ENCODE measurements at places on chromosomes 3 and 15.

DNA sequence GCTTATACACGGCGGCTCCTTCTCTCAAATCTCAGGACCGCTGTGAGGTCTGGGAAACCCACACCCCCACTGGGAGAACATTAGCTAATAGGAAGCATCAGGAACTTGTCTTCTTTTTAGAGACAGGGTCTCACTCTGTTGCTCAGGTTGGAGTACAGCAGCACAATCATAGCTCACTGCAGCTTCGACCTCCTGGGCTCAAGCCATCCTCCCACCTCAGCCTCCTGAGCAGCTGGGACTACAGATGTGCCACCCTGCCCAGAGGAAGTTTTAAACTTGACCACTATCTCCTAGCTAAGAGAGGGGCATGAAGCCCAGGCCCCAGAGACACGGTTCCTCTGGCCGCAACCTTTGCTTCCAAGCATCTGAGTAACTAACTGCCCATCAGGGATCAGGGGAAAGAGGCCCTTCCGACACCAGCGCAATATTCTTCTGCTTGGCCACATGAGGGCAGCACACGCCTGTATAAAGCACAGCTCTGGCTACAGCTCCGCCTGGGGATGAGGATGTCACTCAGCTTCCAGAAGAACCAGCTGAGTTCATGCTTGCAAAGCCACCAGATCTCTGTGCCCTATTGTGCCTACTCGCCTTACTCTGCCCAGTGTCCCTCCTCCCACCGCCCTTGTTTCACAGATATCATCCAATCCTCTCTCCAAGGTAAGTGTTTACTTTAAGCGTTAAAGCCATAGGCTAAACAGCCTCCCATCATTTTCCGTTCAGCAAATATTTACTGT lies 57.6 kb upstream of the SLC6A11 start:
- DNase-seq, result no peak

- DNase-seq, result no peak
These were observed 518.2 kb downstream of the CADM2 start for GRCh38 chr3:85476891-85477495.

- no peak for DNase-seq
These were observed 31.6 kb downstream of the MESD start for GRCh38 chr15:80957976-80958375.

GRCh38 chr3:152446495-152446894 lies 177.8 kb downstream of the MBNL1 start:
- no peak for DNase-seq

DNA sequence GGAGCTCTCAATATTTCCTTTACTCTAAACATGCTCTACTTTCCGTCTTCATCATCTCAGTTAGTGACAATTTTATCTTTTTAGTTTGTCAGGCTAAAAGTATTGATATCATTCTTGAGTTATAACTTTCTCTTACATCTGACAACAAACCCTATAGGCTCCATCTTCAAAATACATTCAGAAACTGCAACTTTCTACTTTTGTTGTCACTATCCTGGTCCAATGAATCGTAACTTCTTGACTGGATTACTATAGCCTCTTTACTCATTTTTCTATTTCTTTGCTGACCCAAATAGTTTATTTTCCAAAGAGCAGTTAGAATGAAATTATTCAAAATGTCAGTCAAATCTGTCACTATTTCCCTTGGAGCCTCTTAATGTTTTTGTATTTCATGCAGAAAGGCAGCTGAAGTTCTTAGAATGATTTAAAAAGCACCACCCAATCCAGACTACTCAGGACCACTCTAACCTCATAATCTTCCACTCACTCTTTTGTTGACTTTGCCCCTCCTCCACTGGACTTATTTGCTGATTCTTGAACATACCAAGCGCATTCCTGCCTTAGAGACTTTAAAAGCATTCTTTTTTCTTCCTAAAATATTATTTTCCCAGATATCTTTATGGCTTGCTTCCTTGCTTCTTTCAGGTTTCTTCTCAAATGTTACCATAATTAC lies 119.9 kb upstream of the CBLB start:
- no peak for DNase-seq

- no peak for DNase-seq
These were observed 1.2 kb upstream of the STT3B start for GRCh38 chr3:31531452-31531991.

- no peak for DNase-seq
These were observed 666.7 kb upstream of the CADM2 start for GRCh38 chr3:84292128-84292527.

DNA sequence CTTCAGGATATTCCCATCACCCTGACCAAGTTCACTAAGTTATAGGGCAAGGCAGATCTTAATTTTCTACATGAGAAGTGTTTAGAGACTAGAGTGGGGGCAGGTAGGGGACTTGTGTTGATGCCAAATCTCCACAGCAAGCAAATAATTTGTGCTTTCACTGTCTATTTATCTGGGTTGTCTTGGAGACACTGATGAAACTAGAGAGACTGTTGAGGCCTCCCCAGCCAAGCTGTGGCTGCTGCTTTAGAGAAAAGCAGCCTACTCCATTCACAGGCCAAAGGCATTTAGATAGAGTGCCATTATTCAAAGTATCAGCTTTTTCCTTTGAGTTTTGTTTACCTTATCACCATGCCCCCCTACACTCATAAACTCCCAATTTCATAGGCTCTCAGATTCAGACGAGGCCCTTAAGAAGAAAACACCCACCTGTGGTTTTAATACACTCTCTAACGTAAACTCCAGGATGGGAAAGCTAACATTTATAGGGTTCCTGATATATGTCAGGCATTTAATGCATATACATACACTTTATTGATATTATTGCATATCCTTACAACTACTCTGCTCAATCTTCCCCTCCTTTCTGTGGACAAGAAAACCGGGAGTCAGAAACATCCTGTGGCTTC lies 130.4 kb upstream of the FOXB1 start:
- no peak for DNase-seq

GRCh38 chr15:26639966-26640365 lies 132.9 kb downstream of the GABRB3 start:
- no peak for DNase-seq

- DNase-seq, result no peak
These were observed 555.5 kb upstream of the TBL1XR1 start for GRCh38 chr3:177752831-177753230.
